ENCODE measurements at places on chromosomes 3 and 15. TPM values are rescaled to one million over a fixed set of nuclear protein-coding genes. Genes with fewer than 3 reads are reported as not detected.

The SOX14 gene
- not detected for polyA plus RNA-seq

- no peak overlapping the region for H3K4me3 ChIP-seq
- no peaks in the 10 kb centered on the region for H3K4me1 ChIP-seq
- H3K36me3 ChIP-seq, result peaks cover 27% of the 10 kb centered on the region
- DNase-seq, result no peak
Measured at GRCh38 chr3:187040516-187041361, 98.6 kb downstream of the RPL39L start.

The GRK7 gene
- not detected for polyA plus RNA-seq

- no peaks in the 10 kb centered on the region for H3K36me3 ChIP-seq
- DNase-seq, result no peak
- no peak overlapping the region for H3K4me3 ChIP-seq
- no peaks in the 10 kb centered on the region for H3K27me3 ChIP-seq
Measured at GRCh38 chr15:70219966-70220365, 122.2 kb upstream of the TLE3 start.

DNA sequence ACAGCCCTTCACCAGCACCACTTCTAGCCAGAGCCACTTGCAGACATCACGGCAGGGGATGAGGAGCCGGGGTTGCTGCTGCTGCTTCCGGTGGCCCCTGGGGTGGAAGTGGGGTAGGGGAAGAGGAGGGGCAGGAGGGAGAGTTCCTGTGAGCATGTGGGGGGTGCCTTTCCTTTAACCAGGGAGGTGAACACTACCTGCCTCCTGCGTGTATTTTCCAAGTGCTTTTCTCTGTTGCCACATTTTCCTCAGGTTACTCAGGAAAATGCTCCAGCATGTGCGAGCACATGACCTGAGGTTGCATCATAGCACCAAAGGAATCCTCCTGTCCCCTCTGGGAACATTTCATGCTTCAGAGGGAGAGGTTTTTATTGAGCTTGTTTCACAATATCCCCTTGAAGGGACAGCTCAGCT, 12.2 kb upstream of the SACM1L start:
- H3K4me1 ChIP-seq, result peaks cover 8% of the 10 kb centered on the region
- no peak overlapping the region for H3K27ac ChIP-seq
- no peak for DNase-seq
- no peaks in the 10 kb centered on the region for H3K27me3 ChIP-seq

GRCh38 chr3:194030372-194030771, 105.6 kb upstream of the HES1 start:
- no peak overlapping the region for H3K27ac ChIP-seq
- H3K36me3 ChIP-seq, result no peaks in the 10 kb centered on the region
- H3K4me1 ChIP-seq, result no peaks in the 10 kb centered on the region
- H3K4me3 ChIP-seq, result no peak overlapping the region
- no peak for DNase-seq

GRCh38 chr3:197801891-197802778, 11.1 kb downstream of the LRCH3 start:
- no peaks in the 10 kb centered on the region for H3K36me3 ChIP-seq
- no peak for DNase-seq
- no peaks in the 10 kb centered on the region for H3K4me1 ChIP-seq
- H3K27ac ChIP-seq, result no peak overlapping the region
- no peak overlapping the region for H3K4me3 ChIP-seq

- no peaks in the 10 kb centered on the region for H3K4me1 ChIP-seq
- H3K27ac ChIP-seq, result no peak overlapping the region
- no peak for DNase-seq
- H3K4me3 ChIP-seq, result no peak overlapping the region
- no peaks in the 10 kb centered on the region for H3K27me3 ChIP-seq
- H3K36me3 ChIP-seq, result no peaks in the 10 kb centered on the region
Measured at GRCh38 chr3:148901987-148902791, 37.1 kb downstream of the CPA3 start.

DNA sequence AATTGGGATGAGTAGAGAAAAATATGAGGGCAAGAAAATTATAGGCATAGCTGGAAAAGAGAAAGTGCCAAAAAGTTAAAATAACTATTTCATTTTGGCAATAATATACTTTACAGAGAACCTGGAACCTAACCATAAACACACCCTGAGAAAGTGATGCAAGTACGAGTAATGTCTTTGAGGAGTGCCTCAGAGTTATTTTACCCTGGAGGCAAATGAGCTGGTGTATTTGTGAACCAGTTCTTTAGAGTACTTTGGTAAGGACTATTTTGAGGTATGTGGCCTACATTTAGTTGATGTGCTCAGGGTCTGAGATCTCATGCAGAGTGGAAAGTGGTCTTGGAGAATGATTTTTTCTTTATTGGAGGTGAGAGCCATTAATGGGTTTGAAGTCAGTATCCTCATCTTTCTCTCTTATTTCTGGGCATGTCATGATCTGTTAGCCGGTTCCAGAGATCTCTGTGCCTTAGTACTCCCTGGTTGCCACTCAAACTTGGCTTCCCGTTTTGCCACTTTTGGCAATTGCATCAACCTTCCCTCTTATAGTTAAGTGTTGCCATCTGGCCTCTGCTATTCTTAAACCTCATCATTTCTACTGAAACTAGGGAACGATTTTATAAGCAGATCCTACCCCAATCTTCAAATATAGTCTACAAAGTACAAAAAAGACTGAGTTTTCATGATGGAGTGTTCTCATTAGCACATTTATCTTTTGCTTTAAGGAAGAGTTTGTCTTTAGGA, 145.7 kb downstream of the EPHA6 start:
- H3K27ac ChIP-seq, result no peak overlapping the region
- no peaks in the 10 kb centered on the region for H3K27me3 ChIP-seq
- no peak overlapping the region for H3K4me3 ChIP-seq

DNA sequence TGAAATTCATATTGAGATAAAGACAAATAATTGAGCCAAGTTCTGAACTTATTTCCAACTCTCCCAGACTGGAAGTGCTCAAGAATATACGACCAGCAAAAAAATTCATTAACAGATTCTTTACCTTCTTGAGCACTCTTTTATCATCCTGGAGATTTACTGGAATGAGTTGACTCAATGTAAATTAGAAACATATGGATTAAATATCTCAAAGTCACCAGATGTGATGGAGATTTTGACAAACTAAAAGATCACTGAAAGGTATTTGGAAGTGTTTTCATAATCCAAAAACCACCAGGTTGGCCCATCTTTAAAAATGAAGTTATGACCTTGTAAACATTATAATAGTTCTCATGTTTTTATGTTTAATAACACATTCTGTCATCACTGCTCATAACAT, 433.2 kb upstream of the RASGRP1 start:
- no peak overlapping the region for H3K27ac ChIP-seq
- no peaks in the 10 kb centered on the region for H3K4me1 ChIP-seq
- no peak overlapping the region for H3K4me3 ChIP-seq
- H3K27me3 ChIP-seq, result no peaks in the 10 kb centered on the region
- no peak for DNase-seq

DNA sequence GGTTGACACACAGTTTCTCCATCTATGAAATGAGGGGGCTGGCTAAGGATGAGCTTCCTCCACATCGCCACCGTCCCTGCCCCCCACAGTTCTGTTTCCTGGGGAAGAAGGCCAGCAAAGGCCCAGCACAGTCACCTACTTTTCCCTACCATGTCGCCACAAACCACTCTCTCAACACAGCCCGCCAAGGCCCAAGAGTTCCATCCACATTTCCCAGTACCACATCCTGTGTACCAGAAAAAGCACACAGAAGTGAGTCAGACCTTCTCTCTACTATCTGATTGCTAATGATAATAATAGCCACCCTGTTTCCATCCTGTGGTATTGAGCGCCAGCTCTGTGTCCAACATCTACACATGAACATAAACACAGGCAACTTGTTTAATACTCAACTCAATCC, 30.3 kb upstream of the C15orf39 start:
- no peak for DNase-seq
- no peaks in the 10 kb centered on the region for H3K36me3 ChIP-seq
- H3K27me3 ChIP-seq, result no peaks in the 10 kb centered on the region
- H3K27ac ChIP-seq, result no peak overlapping the region

The RTP1 gene
- polyA plus RNA-seq, result 2.1 TPM

DNA sequence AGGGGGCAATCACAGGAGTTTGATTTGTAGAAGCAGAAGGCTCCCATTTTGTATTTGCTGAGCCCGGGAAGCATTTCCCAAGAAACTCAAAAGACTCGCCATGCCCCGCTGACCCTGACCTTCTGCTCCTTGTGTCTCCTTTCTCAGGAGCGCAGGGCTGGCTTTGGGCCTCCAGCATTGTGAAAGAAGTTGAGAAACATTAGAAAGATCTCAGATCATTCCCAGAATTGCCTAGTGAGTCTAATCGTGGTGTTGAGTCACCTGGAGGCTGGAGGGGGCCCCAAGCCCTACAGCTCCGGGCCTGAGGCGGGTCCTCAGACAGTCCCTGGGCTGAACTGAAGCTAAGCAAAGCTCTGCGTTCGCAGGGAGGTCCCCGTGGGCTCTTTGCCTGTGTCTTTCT, 10.9 kb upstream of the PIGZ start:
- no peaks in the 10 kb centered on the region for H3K4me1 ChIP-seq
- no peaks in the 10 kb centered on the region for H3K27me3 ChIP-seq
- no peak overlapping the region for H3K4me3 ChIP-seq
- H3K36me3 ChIP-seq, result no peaks in the 10 kb centered on the region
- no peak for DNase-seq
